ENCODE measurements at places on chromosomes 12 and 14.

DNA sequence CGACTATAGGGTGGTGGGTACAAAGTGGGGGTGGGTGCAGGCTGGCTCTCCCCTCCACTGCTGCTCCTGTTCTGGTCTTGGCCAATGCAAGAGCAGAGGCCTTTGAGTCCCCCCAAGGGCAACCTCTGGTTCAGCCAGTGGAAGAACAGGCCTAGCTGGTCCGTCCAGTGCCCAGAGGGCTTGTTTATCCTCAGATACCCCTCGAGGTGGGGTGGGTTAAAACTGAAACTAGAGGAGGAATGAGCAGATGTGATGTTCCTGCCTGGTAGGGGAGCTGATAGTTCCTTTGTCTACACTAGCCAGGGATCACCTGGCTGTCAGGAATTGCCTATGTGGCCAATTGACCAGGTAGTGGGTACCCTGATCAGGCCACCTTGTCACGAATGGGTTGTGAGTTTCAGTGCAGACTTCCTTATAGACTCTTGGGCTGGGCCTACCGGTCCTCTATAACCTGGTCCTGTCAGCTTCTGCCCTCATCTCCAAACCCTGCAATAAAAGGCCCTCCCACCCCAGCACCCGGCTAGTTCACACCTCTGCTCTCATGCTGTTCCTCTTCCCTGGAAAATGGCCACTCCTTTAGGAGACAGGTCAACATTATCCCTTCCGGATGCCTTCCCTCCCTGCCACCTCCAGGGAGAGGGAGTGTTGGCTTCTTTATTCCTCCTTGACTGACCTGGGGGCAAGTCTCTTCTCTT is 10.7 kb upstream of the HSP90AA1 start:
- no peak for DNase-seq

DNA sequence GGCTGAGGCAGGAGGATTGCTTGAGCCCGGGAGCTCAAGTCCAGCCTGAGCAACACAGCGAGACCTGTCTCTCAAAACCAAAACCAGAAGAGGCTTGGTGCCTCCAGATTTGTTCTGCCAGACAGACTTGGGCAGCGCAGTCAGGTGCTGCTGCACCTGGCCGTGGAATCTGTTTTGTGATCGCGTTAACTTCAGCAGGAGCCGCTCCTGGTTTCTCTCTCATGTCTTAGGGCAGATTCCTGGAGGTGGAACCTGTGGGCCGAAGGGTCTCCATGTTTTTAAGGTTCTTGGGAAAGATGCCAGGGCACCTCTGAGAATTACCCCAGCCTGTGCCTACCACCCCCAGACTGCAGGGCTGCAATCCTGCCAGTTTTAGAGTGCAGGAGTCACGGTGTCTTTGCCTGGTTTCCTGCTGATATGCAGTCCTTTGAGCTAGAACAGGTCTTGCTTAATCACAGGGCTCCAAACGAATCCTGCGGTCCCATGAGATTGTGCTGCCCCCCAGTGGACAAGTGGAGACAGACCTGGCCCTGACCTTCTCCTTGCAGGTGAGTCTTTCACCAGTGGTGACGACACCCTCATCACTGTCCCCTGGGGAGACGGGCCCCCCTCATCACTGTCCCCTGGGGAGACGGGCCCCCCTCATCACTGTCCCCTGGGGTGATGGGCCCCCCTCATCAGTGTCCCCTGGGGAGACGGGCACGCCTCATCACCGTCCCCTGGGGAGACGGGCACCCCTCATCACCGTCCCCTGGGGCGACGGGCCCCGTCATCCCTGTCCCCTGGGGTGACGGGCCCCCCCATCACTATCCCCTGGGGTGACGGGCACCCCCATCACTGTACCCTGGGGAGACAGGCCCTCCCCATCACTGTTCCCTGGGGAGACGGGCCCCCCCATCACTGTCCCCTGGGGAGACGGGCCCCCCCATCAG is 37.6 kb downstream of the PACS2 start:
- peak; percentile 82 for DNase-seq

DNA sequence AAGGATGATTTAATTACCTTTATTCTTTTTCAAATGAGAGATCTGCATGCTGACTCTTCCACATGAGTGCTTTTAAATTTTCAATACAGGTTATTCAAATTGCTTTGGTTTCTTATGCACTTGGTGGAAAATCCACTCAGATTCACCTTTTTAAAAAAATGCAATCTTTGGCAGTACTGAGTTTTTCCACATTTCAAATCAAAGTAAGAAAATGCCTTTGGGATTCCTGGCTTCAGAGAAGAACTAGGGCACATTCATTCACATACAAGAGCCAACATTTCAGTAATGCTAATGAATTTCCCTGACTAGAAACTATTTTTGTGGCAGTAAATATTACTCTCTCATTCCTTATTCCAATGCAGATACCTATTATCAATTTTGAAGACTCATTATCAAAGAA is 342.2 kb downstream of the ETNK1 start:
- no peak for DNase-seq

- no peak for DNase-seq
Measured at GRCh38 chr14:68785534-68786490, 7.1 kb downstream of the ZFP36L1 start.

- no peak for DNase-seq
Measured at GRCh38 chr12:43480591-43480990, 71.4 kb downstream of the ADAMTS20 start.

DNA sequence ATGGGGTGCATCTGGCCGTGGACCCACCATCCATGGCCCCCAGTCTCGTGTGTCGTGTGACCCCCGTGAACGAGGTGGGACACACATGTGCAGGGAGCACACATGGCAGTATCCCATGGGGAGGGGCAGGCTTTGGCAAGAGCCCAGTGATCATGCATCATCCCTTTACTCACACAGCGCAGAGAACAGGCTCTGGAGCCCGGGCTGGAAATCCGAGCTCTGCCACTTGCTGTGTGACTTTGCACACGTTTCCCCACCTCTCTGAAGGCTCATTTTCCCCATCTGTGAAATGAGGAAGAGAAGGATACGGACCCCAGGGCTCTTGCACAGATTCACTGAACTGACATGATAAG is 119.9 kb downstream of the PHETA1 start:
- no peak for DNase-seq

- DNase-seq: no peak
Measured at GRCh38 chr14:67738740-67739504, 37.2 kb downstream of the RDH12 start.

DNA sequence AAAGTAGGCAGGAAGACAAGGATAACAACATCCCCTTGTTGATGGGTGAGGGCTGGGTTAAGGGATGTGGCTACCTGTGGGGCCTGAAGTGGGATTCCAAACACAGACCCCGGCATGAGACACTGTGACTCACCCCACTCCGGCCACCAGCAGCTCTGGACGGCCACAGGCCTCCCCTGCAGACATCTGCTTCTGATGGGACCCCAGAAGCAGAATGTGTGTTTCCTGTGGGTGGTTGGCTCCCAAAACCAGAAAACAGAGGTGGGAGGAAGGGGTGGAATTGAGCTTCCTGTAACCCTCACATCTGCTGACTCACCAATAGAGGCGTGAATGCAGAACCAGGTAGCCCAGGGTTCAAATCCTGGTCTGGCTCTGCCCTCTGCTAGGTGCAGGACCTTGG is 216.6 kb upstream of the PWP1 start:
- DNase-seq: no peak

- no peak for DNase-seq
Measured at GRCh38 chr14:69953266-69953915, 74.2 kb downstream of the SMOC1 start.

DNA sequence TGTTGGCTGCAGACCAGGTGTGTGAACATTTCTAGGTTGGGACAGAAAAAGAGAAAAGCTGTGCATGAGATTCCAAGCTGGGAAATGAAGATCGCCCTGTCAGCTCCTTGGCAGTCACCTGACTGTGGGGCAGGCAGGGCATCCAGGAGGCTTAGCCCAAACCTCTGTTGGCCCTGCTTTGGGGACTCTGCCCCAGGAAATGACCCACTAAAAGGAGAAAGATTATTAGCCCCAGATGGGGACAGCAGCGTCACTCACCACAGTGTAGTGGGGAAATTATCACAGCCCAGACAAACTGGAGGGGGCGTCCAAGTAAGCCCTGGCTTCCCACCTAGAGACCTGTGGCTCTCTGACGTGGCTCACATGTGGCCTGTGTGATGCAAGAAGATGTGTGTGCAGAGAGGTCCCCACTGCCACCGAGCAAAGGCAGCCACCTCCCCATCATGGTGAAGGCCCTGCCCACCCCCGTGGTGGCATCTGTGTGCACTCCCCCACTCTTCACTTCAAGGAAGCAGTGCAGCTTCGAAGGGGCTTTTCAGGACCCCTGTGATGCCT is 39.1 kb downstream of the DIO3 start:
- DNase-seq: no peak
